ENCODE measurements at places on chromosomes 7 and 10. TPM values are rescaled to one million over a fixed set of nuclear protein-coding genes. Genes with fewer than 3 reads are reported as not detected.

ATOH7 gene
- total RNA-seq: not detected

DNA sequence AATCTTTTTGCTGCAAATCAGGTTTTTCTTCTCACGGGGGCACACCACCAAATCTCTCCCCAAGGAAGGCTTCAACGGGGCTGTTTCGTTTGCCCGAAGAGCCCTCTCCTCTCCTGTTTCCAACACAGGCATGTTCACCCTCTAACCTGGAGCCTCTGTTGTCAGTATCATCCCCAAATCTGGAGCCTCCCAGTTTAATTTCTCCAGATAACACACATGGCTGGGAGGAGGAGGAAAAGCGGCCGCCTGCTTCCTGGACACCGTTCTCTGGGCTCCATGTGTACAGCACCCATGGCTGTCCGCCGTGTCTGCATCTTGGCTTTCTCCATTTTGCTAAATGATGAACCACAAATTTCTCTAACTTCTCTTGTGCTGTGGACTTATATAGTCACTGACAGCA, 214.5 kb downstream of the DIP2C start:
- DNase-seq: no peak
- H3K27ac ChIP-seq: no peak overlapping the region
- no peak overlapping the region for H3K4me3 ChIP-seq
- H3K4me1 ChIP-seq: peaks cover 15% of the 10 kb centered on the region
- peaks cover 5% of the 10 kb centered on the region for H3K36me3 ChIP-seq

DNA sequence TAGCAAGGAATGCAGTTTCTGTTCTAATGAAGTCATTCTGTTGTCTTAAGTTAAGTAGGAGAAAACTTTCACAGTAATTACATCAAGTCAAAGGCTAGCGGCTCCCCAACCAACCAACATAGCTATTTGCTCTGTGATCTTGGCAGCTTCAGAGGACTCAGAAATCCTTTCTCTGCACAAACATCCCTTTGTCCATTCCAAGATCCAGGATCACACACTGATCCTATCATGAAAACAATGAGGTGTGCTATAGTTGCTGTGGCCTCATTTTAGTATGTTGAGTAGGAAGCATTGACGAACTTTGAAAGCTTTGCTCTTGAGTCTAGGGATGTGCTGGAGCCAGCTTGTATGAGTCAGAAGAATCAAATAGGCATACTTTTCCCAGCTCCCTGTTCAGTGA, 218.2 kb upstream of the PRSS58 start:
- peaks cover 42% of the 10 kb centered on the region for H3K4me1 ChIP-seq
- peaks cover 4% of the 10 kb centered on the region for H3K36me3 ChIP-seq
- no peak overlapping the region for H3K27ac ChIP-seq
- H3K27me3 ChIP-seq: no peaks in the 10 kb centered on the region
- DNase-seq: no peak
- no peak overlapping the region for H3K4me3 ChIP-seq

GIMAP5 gene
- 48.2 TPM for total RNA-seq

GRCh38 chr7:134140889-134141867, 14.0 kb downstream of the LRGUK start:
- H3K36me3 ChIP-seq: no peaks in the 10 kb centered on the region
- peak; percentile 50 for DNase-seq
- H3K4me1 ChIP-seq: peaks cover 2% of the 10 kb centered on the region
- no peak overlapping the region for H3K4me3 ChIP-seq
- H3K27me3 ChIP-seq: no peaks in the 10 kb centered on the region
- no peak overlapping the region for H3K27ac ChIP-seq

- H3K4me3 ChIP-seq: no peak overlapping the region
- DNase-seq: no peak
- H3K4me1 ChIP-seq: peaks cover 3% of the 10 kb centered on the region
These were observed 26.5 kb downstream of the GTF2IRD1 start for GRCh38 chr7:74479961-74480829.

DNA sequence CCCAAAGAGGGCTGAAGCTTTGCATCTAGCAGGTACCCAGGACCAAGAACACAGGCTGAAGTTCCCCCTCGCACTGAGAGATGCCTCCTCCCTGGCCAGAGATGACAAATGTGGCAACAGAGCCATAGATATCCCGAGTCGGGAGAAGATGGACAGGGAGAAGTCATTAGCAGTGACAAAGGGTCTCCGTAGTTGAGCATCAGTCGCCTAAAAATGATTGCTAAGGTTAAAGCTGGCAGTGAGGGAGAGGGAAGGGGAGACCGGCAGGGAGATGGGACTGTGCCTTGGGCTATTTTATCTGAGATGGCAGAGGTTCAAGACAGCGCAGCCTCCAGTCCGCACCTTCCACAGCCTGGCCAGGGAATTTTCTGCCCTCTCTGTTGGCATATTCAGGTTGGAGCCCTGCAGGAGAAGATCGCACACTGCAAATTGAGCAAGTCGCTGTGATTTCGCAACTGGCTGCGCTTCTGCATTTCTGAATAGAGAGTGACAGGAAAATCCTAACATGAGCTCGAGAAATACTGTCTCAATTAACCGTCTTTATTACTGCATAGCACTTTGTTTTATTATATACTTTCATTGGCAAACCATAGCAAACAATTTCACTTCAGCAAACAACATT, 238.9 kb upstream of the GPR26 start:
- H3K36me3 ChIP-seq: peaks cover 1% of the 10 kb centered on the region
- peaks cover 7% of the 10 kb centered on the region for H3K27me3 ChIP-seq
- no peak overlapping the region for H3K27ac ChIP-seq
- no peaks in the 10 kb centered on the region for H3K4me1 ChIP-seq
- H3K4me3 ChIP-seq: no peak overlapping the region
- no peak for DNase-seq

COL13A1 gene
- not detected for total RNA-seq

GRCh38 chr10:63608511-63608910, 87.3 kb downstream of the REEP3 start:
- peaks cover 5% of the 10 kb centered on the region for H3K4me1 ChIP-seq
- H3K4me3 ChIP-seq: no peak overlapping the region
- DNase-seq: no peak

EVX1 gene
- not detected for total RNA-seq

GRCh38 chr7:133912916-133913697, 214.0 kb upstream of the LRGUK start:
- no peak overlapping the region for H3K4me3 ChIP-seq
- H3K27ac ChIP-seq: no peak overlapping the region
- no peak for DNase-seq
- peaks cover 36% of the 10 kb centered on the region for H3K36me3 ChIP-seq
- H3K27me3 ChIP-seq: no peaks in the 10 kb centered on the region

SYNPO2L gene
- total RNA-seq: not detected

GRCh38 chr10:6977398-6978186, 397.5 kb upstream of the PRKCQ start:
- H3K27me3 ChIP-seq: peaks cover 24% of the 10 kb centered on the region
- no peak overlapping the region for H3K27ac ChIP-seq
- H3K36me3 ChIP-seq: no peaks in the 10 kb centered on the region
- H3K4me3 ChIP-seq: no peak overlapping the region

- no peak overlapping the region for H3K4me3 ChIP-seq
- no peak overlapping the region for H3K27ac ChIP-seq
- H3K27me3 ChIP-seq: no peaks in the 10 kb centered on the region
- H3K4me1 ChIP-seq: no peaks in the 10 kb centered on the region
- DNase-seq: no peak
These were observed 115.8 kb upstream of the TMEM168 start for GRCh38 chr7:112905950-112906349.

GRCh38 chr7:23476286-23477156, 6.2 kb upstream of the IGF2BP3 start:
- peaks cover 69% of the 10 kb centered on the region for H3K27me3 ChIP-seq
- no peak overlapping the region for H3K27ac ChIP-seq
- no peak for DNase-seq
- H3K36me3 ChIP-seq: no peaks in the 10 kb centered on the region

ITGB8 gene
- total RNA-seq: not detected

DNA sequence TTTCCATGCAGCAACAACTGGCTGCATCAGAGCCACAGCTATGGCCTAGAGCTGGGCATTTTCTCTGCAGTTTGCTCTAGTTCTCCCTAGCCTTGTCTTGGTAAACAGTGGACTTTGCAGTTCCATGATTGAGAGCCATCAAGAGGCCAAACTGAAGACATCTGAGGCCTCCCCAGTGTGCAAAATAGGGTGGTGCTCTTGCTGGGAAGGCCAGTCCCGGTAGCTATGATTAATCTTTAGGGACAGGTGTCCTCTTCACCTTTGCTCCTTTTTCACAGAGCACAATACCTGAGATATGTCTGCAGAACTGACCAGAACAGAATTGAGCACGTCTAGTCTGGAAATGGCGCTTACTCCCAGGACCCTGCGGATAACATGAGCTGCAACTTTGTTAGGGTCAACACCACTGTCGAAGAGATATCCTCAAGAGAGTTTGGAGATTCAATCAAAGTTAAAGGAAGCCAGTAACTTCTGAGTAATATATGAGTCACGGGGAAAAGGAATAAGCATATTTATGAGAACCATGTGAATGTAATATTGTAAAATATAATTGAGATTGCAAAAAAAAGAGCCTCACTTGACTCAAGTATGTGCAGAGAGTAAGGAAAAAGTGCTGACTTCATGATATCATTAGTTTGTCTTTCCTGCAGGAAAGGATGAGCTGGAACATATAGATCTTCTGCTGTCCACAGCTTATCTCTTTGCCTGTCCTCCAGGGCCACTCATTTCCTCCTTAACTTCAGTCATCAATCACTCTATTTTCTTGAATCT, 76.7 kb downstream of the ANK3 start:
- no peaks in the 10 kb centered on the region for H3K36me3 ChIP-seq
- H3K27ac ChIP-seq: no peak overlapping the region
- H3K4me3 ChIP-seq: no peak overlapping the region
- H3K4me1 ChIP-seq: no peaks in the 10 kb centered on the region

TRIM73 gene
- total RNA-seq: 1.5 TPM

GRCh38 chr10:110527731-110528171, 30.0 kb downstream of the DUSP5 start:
- no peaks in the 10 kb centered on the region for H3K36me3 ChIP-seq
- DNase-seq: no peak
- H3K4me1 ChIP-seq: peaks cover 51% of the 10 kb centered on the region
- H3K27ac ChIP-seq: peak overlapping the region; percentile 91

DNA sequence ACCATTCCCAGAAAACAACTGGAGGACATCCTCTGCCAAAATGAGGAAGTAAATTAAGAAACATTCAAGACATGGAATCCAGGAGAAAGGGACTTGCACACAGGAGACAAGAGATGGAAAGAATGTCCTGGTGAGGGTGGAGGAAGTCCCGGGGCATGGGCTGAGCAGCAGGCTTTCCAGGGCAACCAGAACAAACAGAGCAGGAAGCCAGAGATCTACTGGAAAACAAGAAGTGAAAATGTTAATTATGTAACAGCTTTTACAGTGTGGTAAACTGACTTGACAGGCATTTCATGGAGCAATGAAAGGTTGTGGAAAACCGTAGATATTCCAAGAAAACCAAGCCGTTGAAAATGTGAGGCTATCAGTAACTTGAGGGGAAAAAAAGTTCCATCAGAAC, 55.2 kb upstream of the ZNF746 start:
- H3K27ac ChIP-seq: peak overlapping the region; percentile 18
- H3K4me3 ChIP-seq: no peak overlapping the region
- H3K4me1 ChIP-seq: no peaks in the 10 kb centered on the region

DNA sequence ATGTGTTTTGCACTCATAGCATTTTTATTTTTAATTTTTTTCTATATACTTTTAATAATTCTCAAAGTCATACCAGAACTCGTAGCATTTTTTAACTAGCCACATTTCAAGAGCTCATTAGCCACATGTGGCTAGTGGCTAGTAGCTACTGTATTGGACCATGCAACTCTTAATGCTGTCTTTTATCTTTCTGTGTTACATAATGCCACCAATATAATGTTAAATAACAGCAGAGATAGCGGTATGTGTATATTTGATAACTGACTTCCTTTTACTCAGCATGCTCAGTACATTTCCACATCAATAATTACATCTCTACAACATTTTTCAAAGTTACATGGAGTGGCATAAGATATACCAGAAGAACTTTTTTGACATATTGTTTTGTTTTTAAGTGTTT, 91.4 kb downstream of the CDK13 start:
- no peak overlapping the region for H3K27ac ChIP-seq
- no peaks in the 10 kb centered on the region for H3K27me3 ChIP-seq
- peaks cover 9% of the 10 kb centered on the region for H3K4me1 ChIP-seq
- H3K36me3 ChIP-seq: peaks cover 9% of the 10 kb centered on the region
- no peak overlapping the region for H3K4me3 ChIP-seq

DNA sequence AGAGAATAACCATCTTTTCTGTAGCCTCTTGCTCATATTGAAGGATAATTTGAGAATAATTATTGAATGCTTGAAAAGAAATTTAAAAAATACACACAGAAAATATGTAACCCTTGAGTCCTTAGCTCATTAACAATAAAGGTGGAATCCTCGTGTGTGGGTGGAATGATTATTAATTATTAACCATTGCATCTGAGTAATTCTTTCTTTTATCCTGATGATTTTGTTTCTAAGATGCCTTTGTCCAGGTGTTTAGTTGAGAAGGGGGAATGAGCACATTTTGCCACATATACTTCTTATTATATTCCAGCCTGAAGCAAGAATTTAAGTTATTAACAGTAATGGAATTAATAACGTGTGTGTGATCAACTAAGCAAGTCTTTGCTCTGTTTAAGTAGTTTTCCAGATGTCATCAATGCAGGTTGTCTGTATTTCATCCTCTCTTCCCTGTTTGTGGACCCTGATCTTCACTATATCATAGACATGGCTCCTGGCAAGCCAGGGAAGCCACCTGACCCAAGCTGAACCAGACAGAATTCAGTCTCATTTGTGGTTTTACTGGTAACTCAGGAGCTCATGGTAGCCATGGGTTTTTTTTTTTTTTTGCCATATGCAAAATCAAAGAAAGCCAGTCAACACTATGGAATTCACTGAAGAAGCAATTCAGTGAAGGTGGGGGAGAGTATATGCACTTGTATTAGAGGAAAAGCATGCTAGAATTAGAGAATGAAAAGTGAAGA, 144.3 kb downstream of the KIF20B start:
- H3K27me3 ChIP-seq: peaks cover 14% of the 10 kb centered on the region
- DNase-seq: no peak
- peaks cover 6% of the 10 kb centered on the region for H3K4me1 ChIP-seq
- no peak overlapping the region for H3K4me3 ChIP-seq
- no peaks in the 10 kb centered on the region for H3K36me3 ChIP-seq
- H3K27ac ChIP-seq: no peak overlapping the region

DNA sequence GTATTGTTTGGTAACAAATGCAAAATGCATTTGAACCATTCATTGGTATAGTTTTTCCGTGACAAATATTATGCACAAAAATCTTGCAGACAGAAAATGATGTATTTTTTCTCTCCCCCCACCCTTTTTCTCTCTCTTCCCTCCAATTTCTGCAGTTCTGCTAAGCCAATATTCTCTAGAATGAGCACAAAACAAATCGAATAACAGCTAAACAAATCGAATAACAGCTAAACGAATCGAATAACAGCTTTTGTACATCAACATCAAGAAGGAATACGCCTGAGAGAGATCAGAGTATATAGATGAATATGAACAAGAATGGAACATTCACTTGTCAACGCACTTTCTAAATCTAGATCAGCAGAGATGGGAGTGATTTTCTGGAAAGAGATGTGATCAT, 108.0 kb upstream of the KMT2E start:
- H3K36me3 ChIP-seq: no peaks in the 10 kb centered on the region
- no peaks in the 10 kb centered on the region for H3K4me1 ChIP-seq

- H3K27ac ChIP-seq: no peak overlapping the region
- H3K27me3 ChIP-seq: peaks cover 14% of the 10 kb centered on the region
- no peak overlapping the region for H3K4me3 ChIP-seq
- no peaks in the 10 kb centered on the region for H3K36me3 ChIP-seq
These were observed 37.0 kb downstream of the TBC1D12 start for GRCh38 chr10:94439275-94439861.

- DNase-seq: no peak
- H3K27ac ChIP-seq: no peak overlapping the region
- peaks cover 28% of the 10 kb centered on the region for H3K27me3 ChIP-seq
- no peak overlapping the region for H3K4me3 ChIP-seq
These were observed 198.1 kb upstream of the STK17A start for GRCh38 chr7:43384616-43385308.

GRCh38 chr10:93198401-93199131, 124.9 kb downstream of the CYP26A1 start:
- H3K36me3 ChIP-seq: no peaks in the 10 kb centered on the region
- no peak for DNase-seq
- H3K4me1 ChIP-seq: peaks cover 14% of the 10 kb centered on the region
